ENCODE measurements at places on chromosomes 12 and 14. TPM values are rescaled to one million over a fixed set of nuclear protein-coding genes. Genes with fewer than 3 reads are reported as not detected.

CSAD gene
- polyA plus RNA-seq: 105 TPM

SLC25A47 gene
- polyA plus RNA-seq: not detected

KERA gene
- polyA plus RNA-seq: not detected

CCDC60 gene
- 0.18 TPM for polyA plus RNA-seq

KLRG1 gene
- polyA plus RNA-seq: 3.1 TPM

ALG10B gene
- polyA plus RNA-seq: 15.7 TPM

ASB2 gene
- polyA plus RNA-seq: 0.40 TPM

LHX5 gene
- not detected for polyA plus RNA-seq

All from left kidney (tissue), 8 donors.